ENCODE measurements at places on chromosomes 4 and X.

DNA sequence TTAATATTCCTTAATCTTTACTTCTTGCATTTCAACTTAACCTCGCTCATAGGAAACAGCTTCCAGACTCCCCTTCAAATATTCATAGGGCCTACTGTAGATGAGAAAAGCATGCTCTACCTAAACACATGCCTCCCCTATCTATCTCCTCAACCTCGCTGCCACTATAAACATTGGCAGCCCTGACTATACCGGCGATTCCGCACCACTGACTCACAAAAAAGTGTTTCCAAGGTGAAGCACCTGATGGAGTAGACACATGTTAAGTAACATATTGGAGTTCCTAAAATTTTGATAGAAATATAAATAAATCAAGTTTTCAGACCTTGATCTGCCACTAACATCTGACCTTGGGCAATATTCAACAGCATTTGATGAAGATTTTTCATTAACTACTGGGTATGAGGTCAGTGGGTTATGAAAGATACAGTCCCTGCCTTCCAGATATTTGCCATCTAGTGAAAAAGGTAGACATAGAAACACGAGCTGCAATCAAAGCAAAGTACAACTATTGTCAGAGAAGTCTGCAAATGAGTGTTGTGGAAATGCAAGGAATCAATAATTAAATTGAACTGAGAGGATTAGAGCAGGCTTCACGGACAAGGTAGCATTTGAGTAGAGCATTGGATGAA, 184.2 kb downstream of the MAML3 start:
- DNase-seq = no peak

GRCh38 chr4:80307774-80308465, 27.6 kb upstream of the CFAP299 start:
- no peak for DNase-seq

GRCh38 chrX:135625995-135626394, 87.4 kb upstream of the CT45A1 start:
- DNase-seq = no peak

DNA sequence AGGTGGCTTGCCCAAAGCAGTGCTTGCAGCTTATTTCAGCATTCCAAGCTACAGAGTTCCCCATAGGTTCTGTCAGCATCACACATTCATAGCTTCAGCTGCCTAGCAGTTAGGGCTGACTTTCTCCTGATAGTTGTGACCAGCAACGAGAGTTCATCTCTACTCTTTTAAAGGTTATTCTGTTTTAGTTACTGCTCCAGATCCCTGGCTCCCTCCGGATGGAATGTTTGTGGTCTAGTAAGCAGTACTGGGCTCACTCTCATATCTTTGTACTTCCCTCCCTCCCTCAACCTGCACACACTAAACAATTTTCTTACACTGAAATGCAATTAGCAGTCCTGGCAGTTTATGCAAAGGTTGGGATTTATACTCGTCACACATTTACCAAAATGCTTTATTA, 43.9 kb downstream of the PTTG2 start:
- DNase-seq = no peak

- DNase-seq = no peak
Measured at GRCh38 chr4:183746305-183747229, 87.5 kb downstream of the TRAPPC11 start.

DNA sequence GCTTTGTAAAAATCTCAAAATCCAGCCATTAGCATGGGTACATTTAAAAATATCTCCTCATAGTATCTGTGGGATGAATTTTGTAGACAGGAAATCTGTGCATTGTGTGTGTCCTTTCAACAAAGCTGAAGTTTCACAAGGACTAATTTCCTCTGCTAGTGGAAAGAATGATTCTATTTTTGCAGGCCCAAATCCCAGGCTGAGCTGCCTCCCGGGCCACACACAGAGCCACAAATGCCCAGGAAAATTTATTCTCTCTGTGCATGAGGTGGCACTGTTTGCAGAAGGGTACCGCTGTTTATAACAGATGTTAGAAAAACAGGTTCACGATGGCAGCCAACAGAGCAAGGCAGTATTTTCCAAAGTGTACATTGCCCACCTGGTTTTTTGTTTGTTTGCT, 11.0 kb upstream of the VCX3B start:
- no peak for DNase-seq

GRCh38 chr4:151888367-151888866, 127.6 kb upstream of the GATB start:
- peak; percentile 19 for DNase-seq

GRCh38 chr4:162494935-162495334, 331.1 kb upstream of the FSTL5 start:
- DNase-seq = no peak

DNA sequence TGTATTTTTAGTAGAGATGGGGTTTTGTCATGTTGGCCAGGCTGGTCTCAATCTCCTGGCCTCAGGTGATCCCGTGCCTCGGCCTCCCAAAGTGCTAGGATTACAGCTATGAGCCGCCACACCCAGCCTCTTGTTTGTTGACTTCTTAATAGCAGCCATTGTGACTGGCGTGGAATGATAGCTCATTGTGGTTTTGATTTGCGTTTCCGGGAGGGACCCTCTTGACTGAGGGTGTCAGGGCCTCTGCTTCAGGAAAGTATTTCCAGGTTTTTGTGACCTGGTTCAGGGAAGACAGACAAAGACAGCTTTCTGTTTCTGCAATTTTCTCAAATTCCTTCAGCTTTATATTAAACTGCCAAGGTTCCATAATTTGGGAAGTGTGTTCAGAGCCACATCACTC, 15.1 kb downstream of the CSF2RA start:
- DNase-seq = no peak

GRCh38 chr4:80806472-80806871, 224.0 kb upstream of the BMP3 start:
- DNase-seq = no peak

- no peak for DNase-seq
Measured at GRCh38 chrX:131977619-131978018, 45.5 kb upstream of the STK26 start.

DNA sequence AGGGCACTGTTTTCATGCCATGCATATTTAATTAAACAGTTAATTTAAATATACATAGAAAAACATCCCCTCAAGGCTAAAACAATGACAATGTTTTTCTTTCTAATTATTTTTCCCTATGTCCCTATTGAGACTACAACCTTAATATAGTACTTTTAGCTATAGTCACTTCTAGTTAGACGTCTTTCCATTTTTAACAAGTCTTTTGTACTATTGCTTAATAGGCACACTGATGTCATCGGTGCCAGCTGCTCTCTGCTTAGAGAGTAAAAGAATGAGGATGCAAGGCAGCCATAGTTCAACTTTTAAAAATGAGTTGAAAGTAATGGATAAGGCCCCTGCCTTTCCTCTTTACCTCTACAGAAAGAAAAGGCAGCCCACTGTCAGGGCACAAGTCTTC, 191.1 kb downstream of the KCTD8 start:
- DNase-seq = no peak

DNA sequence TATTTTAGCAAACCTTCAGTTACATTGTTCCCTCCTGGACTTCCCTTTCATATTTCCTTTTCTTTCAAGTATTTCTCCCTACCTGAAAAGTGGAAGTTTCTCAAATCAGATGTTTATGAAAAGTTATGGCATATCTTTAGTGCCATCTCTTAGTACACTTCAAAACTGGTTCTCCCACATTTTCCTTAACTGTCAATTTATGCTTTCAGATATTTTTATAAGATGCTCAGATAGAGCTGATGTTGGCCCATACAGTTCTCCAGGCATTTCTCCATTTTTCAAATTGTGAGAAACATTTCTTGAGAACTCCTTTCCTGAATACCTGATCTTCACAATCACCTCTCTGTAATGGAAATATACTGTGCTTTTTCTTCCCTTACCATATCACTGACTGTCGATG, 32.5 kb upstream of the AP1AR start:
- no peak for DNase-seq

- peak; percentile 26 for DNase-seq
Measured at GRCh38 chr4:1873291-1873690, 2.1 kb downstream of the NSD2 start.

- no peak for DNase-seq
Measured at GRCh38 chr4:95838192-95838591, 1.7 kb upstream of the PDHA2 start.

- DNase-seq = no peak
Measured at GRCh38 chrX:123851079-123851478, 8.8 kb upstream of the XIAP start.

- no peak for DNase-seq
Measured at GRCh38 chr4:172777729-172778431, 390.7 kb upstream of the GALNT7 start.

DNA sequence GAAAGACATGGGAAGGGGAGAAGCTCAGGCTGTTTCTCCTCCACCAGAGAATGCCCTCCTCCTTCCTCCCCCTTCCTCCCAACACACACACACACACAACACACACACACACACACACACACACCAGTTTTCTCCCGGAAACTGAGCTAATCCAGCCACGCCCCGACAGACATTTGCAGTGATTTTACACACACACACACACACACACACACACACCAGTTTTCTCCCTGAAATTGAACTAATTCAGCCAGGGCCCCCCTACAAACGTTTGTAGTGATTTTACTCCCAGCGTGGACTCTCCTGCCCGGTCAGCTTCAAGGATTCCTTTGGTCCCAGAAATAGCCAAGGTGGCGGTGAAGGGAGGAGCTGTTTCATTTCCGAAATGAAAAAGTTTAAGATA, 32.9 kb upstream of the STX18 start:
- peak; percentile 23 for DNase-seq

DNA sequence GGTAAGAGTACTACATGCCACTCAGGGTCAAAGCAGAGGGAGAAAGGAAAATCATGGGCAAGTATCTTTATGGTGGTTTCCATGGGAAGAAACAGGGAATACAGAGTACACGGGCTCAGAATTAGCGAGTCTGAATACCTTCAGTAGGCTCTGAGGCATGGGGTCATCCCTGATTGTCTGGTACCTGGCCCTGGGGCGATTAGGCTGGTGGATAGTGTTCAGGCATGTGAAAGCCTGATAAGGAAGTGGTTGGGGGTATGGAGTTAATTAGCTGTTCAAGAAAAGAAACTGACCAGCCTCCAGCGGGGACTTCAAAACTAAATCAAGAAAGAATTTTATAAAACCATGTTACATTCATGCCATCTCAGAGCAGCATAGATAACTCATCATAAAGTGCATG, 518.8 kb downstream of the RAB28 start:
- no peak for DNase-seq

DNA sequence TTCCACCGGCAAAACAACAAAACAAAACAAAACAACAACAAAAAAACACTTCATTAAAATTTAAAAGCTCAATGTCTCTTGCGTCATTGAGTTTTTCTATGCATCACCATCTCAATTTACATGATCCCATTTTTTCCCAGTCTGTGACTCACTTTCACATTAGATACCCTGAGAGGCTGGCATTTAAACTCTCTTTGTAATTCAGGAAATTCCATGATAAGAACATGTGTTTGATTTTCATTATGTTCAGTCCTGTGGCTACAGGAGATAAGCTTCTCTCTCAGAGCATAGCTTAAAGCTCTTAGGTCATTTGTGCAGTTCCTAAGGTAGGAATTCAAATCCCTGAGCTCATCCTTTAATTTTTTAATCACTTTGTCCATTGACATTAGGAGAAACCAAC, 104.6 kb downstream of the NBDY start:
- no peak for DNase-seq

GRCh38 chr4:76836860-76837562, 60.9 kb downstream of the SOWAHB start:
- no peak for DNase-seq

All from activated T-cell treated with anti-CD3 and anti-CD28 coated beads, Interleukin-2, amount 50 U/mL, for 48 hours (primary cell).